ENCODE measurements at places on chromosomes 6 and 20.
A peak's percentile ranks its signal among the peaks of the same experiment; 100 is the strongest.

- no peak for DNase-seq
Observed at GRCh38 chr20:40966103-40966502, 62.5 kb upstream of the TOP1 start.

- DNase-seq, result no peak
Observed at GRCh38 chr6:121531658-121532169, 96.3 kb downstream of the GJA1 start.

DNA sequence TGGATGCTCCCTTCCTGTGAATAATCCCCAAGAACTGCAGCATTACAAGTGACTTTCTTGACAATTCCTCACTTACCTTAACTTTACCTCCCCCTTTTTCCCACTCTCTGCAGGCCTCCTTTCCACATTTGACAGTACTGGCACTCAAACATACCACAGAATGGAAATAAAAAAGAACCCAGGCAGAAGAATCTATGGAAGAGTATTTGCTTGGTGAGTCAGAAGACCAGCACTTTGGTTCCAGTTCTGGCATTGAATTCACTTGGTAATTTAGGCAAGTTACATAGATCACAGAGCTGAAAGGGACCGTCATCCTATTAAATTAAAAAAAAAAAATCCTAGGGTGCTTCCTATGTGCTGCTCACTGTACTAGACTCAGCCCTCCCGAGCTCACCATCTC, 55.0 kb downstream of the BTBD9 start:
- DNase-seq, result no peak

- no peak for DNase-seq
Observed at GRCh38 chr6:14792118-14792955, 453.5 kb upstream of the JARID2 start.

DNA sequence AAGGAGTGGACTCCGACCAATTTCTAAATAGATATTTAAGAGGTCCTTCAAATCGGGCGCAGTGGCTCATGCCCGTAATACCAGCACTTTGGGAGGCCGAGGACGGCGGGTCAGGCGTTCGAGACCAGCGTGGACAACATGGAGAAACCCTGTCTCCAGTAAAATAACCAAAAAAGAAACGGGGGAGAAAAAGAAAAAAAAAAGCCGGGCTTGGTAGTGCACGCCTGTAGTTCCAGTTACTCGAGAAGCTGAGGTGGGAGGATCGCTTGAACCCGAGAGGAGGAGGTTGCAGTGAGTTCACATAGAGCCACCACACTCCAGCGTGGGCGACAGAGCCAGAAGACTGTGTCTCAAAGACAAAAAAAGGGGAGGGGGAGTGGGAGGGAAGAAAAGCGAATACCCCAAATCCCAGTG, 53.3 kb upstream of the HFE start:
- peak; percentile 17 for DNase-seq

DNA sequence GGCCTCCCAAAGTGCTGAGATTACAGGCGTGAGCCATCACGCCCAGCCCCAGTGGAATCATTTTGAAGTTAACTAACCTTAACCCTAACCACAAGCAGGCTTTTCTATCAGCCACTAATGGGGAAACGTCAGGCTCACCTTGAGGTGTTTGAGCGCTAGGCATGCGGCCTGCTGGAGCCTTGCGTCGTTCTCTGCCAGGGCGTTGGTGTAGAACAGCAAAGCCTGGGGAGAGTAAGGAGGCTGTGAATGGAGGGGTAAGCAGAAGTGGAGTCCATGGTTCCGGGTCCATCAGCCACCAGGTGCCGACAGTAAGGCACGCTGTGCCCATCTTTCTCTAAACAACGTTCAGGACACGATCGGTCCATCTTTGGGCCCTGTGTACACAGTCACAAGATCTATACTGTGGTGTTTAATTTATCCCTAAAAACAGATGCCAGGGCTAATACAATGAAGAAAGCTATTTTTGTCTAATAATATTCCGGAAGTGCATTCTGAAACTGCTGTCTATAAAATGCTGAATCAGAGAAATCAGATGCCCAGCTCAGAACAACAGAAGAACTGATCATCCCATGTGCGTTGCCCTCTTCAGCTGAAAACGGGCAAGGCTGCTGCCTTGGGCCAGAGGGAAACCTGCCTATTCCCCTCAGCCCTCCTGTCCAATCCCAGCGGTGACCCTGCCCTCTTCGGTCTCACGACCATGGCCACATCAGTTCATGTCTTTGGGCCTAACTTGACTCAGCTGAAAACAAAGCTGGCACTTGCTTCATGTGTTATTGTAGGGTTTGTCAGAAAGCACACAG, 79.6 kb downstream of the PTPN1 start:
- DNase-seq, result no peak
